Stimulated activated CD4-positive, alpha-beta T cell treated with anti-CD3 and anti-CD28 coated beads, Interleukin-1b, Interleukin-23, amount 100 ng/mL, for 1 hour (primary cell): ENCODE measurements at places on chromosomes 2 and 18.

DNA sequence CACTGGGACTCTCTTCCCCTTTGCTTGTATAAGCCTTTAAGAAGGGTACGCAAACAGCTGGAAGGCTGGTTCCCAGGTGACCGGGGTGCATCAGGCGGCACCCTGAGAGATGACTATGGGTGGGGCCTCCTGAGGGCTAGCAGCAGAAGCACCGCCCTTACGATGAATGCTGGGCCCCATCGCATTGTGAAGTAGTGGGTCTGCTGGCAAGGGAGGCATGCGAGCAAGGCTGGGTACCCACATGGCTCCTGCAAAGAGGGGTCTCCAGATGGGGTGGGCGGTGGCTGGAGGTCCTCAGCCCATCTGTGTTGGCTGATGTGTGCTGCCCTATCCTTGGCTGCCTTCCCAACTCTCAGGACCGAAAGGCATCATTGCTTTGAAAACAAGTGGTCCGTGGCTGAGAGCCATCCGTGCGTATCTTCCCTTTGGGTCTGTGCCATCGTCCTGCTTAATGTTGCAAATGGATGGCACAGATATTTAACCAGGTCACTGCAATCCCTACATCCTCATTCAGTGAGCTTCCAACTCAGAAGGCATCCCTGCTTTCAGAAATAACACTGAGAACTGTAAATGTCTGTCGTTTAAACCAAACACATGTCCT is 83.5 kb upstream of the GPC1 start:
- no peak for DNase-seq

GRCh38 chr2:156615836-156616322 is 179.7 kb downstream of the GPD2 start:
- DNase-seq: no peak

GRCh38 chr2:46642218-46642617 is 162.9 kb downstream of the TMEM247 start:
- no peak for DNase-seq

DNA sequence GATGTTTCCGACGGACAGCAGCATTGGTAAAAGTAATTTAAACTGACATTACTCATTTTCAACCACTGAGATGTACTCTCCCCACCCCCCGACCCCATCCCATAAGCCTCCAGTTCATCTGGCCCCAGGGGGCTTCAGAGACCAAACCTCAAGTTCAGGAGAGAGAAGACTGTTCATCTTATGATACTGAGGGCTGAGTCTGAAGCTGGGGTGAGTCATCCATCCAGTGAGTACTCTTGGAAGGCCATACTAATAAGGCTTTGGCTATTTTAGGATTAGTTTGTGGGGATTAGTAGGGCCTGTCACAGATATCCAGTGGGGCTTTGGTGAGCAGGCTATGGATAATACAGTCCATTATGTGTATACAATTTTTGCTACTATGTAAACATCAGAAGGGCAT is 125.3 kb upstream of the APCDD1 start:
- DNase-seq: no peak

DNA sequence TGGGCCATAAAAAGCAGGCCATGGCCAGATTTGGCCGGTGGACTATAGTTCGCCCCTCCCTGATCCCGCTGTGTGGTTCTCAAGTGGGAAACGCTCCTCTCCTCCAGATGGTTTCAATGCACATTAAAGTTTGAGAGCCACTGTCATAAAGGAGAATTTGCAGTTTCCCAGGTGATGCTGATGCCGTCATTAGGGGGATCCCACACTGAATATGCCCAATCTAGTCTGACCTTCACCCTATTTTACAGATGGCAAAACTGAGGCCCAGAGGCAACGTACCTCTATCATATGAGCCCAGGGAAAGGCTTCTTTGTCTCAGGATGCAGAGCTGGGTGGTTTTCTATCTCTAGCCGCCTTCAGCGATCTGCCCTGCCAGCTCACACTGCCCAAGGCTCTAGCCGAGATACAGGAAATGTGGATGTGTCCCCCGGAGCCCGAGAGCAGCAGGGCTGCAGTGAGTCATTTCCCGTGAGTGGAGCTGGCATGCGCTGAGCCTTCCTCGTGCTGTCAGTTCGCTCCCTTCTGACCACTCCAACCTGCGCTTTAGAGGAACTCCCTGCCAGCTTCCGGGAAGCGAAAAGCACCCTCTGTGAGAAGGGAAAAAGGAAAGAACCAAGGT is 116.2 kb downstream of the SMAD7 start:
- DNase-seq: peak; percentile 23

DNA sequence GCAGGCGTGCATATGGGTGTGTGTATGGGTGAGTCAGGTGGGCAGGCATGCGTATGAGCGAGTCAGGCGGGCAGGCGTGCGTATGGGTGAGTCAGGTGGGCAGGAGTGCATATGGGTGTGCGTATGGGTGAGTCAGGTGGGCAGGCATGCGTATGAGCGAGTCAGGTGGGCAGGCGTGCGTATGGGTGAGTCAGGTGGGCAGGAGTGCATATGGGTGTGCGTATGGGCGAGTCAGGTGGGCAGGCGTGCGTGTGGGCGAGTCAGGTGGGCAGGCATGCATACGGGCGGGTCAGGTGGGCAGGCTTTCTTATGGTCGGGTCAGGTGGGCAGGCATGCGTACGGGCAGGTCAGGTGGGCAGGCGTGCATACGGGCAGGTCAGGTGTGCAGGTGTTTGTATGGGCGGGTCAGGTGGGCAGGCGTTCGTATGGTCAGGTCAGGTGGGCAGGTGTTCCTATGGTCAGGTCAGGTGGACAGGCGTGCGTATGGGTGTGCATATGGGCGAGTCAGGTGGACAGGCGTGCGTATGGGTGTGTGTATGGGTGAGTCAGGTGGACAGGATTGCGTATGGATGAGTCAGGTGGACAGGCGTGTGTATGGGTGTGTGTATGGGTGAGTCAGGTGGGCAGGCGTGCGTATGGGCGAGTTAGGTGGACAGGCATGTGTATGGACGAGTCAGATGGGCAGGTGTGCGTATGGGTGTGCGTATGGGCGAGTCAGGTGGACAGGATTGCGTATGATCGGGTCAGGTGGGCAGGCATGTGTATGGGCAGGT is 28.7 kb upstream of the KLF11 start:
- DNase-seq: no peak

DNA sequence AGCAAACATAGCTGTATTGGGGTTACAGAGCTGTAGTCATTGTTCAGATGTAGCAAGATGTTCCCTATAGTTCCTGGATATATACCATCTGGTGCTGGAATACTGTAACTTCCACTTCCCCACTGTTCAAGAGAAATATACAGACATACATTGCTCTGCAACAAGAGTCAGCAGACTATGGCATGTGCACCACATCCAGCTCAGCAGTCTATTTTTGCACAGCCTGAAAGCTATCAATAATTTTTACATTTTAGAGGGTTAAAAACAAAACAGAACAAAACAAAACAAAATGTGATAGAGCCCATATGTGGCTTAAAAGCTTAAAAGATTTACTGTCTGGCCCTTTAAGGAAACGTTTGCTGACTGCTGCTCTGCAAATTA is 31.8 kb upstream of the VIT start:
- no peak for DNase-seq

- DNase-seq: no peak
These were observed 457.2 kb downstream of the PIK3C3 start for GRCh38 chr18:42412281-42412680.

GRCh38 chr2:127392133-127392827 is 4.5 kb upstream of the MAP3K2 start:
- no peak for DNase-seq

- DNase-seq: no peak
These were observed 2.4 kb upstream of the STK11IP start for GRCh38 chr2:219595256-219595655.

- DNase-seq: no peak
These were observed 852 bp upstream of the KCNH7 start for GRCh38 chr2:162839419-162839818.

GRCh38 chr2:9243357-9243756 is 36.7 kb downstream of the ASAP2 start:
- no peak for DNase-seq

GRCh38 chr2:229438430-229439159 is 167.5 kb upstream of the PID1 start:
- no peak for DNase-seq

DNA sequence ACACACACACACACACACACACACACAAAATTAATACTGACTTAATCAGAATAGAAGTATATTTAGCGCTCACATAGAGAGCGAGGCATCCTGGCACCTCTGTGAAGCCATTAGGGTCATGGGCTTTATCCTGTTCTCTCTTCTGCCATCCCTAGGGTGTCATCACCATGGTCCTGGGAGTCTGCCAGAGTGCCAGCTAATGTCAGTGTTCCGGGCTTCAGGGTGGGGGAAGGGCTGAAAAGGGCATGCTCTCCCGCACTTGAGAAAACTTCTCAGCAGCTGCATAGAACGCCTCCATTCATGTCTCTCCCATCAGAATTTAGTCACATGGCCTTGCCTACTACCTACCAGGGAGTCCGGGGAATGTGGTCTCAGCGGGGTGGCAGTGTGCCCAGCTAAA is 19.7 kb upstream of the DYNC2LI1 start:
- no peak for DNase-seq

- no peak for DNase-seq
These were observed 66.2 kb upstream of the FOSL2 start for GRCh38 chr2:28326469-28326805.

- DNase-seq: no peak
These were observed 84.7 kb upstream of the RAB27B start for GRCh38 chr18:54743605-54743995.

- DNase-seq: no peak
These were observed 442.2 kb downstream of the DSEL start for GRCh38 chr18:67074309-67074708.

GRCh38 chr2:109175350-109175678 is 46.3 kb downstream of the SH3RF3 start:
- DNase-seq: no peak

DNA sequence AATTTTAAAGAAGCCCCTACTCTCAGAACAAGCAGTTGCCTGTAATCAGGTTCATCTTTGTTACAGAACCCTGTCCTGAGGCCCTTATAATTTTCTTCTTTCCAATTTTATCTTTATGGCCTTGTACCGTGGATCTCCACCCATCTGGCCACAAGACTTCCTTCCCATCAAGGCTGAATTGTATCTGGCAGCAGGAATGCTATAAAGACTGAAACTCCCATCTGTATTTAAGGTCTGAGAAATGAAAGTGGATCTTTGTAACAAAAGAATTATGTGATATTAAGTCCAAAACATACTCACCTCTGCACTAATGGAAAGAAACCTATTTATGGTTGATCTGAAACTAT is 91.8 kb downstream of the METTL8 start:
- no peak for DNase-seq

DNA sequence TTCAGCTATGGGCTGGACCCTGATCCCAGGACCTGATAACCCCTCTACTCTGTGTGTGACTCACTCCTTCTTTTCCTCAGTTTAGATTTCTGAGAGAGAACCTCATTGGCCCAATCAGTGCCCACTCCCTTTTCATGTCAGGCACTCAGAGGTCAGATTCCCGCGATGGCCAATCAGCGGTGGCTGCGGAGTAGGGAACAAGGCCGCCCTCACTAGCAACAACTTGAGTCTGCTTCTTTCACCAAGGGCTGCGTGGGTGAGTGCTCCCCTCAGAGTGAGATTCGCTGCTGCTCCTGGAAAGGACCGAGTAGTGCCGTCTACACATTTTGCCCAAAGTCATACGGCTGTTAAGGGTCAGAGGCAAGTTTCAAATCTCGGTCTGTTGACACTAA is 34.7 kb downstream of the NPPC start:
- DNase-seq: no peak

GRCh38 chr2:44071454-44072046 is 75.8 kb upstream of the LRPPRC start:
- DNase-seq: no peak

DNA sequence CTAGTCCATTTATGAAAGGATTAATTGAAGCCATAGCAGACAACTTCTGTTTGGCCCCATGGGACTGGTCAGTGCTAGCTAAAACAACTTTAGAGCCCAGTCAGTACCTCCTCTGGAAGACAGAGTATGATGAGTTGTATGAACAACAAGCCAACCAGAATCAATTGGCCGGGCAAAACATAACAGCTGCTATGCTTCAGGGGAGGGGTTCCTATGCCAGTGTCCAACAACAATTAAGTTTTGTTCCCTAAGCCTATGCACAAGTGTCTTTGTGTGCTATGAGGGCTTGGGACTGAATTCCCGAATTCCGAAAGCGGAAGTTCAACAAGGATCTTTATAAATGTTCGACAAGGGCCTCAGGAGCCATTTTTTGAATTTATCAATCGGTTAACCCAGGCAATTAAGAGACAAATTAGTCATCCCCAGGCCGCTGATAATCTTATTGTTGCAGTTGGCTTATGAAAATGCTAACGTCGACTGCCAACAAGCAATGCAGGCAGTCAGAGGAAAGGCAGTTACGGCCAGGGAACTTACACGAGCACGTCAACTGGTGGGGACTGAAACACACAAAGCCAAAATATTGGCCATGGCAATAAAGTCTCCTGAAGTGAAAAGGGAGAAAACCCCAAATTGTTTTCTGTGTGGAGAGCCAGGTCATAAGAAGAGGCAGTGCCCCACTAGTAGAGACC is 57.9 kb downstream of the ZNF638 start:
- DNase-seq: no peak

- no peak for DNase-seq
These were observed 366.4 kb upstream of the FSIP2 start for GRCh38 chr2:185372188-185372587.

- no peak for DNase-seq
These were observed 93.4 kb downstream of the AKAIN1 start for GRCh38 chr18:5103693-5104092.

DNA sequence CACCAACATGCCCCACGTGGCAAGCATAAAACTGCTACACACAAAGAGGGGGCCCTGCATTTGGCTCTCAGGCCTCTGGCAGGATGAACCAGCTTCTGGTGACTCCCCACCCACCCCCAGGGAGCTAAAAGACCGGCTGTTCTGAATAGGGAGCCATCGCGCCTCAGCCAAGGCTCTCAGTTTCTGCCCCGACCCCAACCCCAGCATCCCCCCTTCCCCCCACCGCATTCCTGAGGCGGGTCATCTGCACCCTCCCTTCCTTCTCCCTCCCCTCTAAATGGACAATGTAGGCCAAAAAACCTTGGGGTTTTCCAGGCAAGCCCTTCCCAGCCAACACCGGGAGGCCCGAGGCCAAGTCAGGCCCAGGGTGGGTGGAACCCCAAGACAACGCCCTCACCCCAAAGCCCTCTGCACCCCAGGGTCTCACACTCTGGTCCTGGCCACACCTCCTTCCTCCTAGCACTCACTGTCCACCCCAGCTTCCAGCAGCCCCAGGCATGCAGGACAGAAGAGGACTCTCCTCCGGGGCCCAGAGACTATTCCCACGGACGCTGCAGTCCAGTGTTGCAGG is 5.7 kb downstream of the CYP26B1 start:
- no peak for DNase-seq

- no peak for DNase-seq
These were observed 7.3 kb upstream of the CAPN10 start for GRCh38 chr2:240579071-240579762.

DNA sequence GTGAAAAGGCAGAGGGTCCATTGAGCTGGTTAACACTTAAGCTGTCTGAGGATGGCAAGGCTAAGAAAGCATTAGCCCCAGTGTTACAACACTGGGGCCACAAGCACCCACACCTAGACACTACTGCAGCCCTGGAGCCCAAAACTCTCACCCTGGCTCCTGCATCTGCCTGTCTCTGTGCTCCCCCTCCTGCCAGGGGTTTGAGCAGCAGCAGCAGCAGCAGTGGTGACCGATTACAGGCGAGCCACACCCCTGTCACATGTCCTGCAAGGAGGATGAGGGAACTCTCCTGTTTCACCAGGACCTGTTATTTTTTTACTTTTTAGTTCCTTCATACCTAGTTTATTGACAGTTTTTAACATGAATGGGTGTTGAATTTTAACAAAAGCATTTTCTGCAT is 326.7 kb upstream of the MAP2 start:
- no peak for DNase-seq

GRCh38 chr18:7824970-7825369 is 257.9 kb downstream of the PTPRM start:
- no peak for DNase-seq
